ENCODE measurements at places on chromosomes 6 and 20.

- H3K4me1 ChIP-seq: peaks cover 4% of the 10 kb centered on the region
- peaks cover 2% of the 10 kb centered on the region for H3K27me3 ChIP-seq
- H3K27ac ChIP-seq: no peak overlapping the region
- no peak for DNase-seq
- H3K4me3 ChIP-seq: no peak overlapping the region
These were observed 334.9 kb downstream of the TAF4 start for GRCh38 chr20:61730631-61731362.

GRCh38 chr6:32397252-32397920, 9.6 kb downstream of the BTNL2 start:
- H3K36me3 ChIP-seq: no peaks in the 10 kb centered on the region
- H3K4me3 ChIP-seq: no peak overlapping the region
- H3K4me1 ChIP-seq: peaks cover 5% of the 10 kb centered on the region
- peaks cover 89% of the 10 kb centered on the region for H3K27me3 ChIP-seq

- H3K27ac ChIP-seq: no peak overlapping the region
- H3K27me3 ChIP-seq: no peaks in the 10 kb centered on the region
- no peaks in the 10 kb centered on the region for H3K36me3 ChIP-seq
- H3K4me1 ChIP-seq: peaks cover 16% of the 10 kb centered on the region
These were observed 110.9 kb upstream of the SSTR4 start for GRCh38 chr20:22924046-22924737.

DNA sequence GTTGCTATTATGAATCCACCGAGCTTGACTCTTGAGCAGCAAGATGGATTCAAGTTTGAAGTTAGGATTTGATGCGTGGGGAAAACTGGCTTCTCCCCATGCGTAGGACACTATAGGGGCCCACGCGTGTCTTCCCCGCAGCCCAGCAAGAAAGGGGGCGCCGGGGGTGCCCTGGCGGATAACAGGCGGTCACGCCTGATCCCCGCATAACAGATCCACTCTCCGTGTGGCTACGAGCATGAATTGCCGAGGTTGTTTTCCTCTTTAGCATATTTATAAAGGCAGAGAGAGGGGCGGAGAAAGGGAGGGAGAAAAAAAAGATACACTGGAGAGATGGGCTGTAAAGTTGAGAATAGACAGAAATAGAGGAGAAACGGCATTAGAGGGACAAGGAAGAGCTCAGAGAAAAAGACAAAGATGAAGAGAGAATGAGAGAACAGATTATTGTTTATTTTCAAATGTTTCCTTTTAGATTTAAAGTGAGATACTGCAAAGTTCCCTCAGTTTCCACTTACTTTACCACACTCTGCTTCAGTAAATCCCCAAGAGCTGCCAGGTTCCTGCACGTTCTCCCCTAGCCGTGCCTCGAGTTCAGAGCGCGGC, 32.0 kb downstream of the TFAP2A start:
- no peaks in the 10 kb centered on the region for H3K27me3 ChIP-seq
- H3K27ac ChIP-seq: no peak overlapping the region
- DNase-seq: no peak
- no peaks in the 10 kb centered on the region for H3K36me3 ChIP-seq

DNA sequence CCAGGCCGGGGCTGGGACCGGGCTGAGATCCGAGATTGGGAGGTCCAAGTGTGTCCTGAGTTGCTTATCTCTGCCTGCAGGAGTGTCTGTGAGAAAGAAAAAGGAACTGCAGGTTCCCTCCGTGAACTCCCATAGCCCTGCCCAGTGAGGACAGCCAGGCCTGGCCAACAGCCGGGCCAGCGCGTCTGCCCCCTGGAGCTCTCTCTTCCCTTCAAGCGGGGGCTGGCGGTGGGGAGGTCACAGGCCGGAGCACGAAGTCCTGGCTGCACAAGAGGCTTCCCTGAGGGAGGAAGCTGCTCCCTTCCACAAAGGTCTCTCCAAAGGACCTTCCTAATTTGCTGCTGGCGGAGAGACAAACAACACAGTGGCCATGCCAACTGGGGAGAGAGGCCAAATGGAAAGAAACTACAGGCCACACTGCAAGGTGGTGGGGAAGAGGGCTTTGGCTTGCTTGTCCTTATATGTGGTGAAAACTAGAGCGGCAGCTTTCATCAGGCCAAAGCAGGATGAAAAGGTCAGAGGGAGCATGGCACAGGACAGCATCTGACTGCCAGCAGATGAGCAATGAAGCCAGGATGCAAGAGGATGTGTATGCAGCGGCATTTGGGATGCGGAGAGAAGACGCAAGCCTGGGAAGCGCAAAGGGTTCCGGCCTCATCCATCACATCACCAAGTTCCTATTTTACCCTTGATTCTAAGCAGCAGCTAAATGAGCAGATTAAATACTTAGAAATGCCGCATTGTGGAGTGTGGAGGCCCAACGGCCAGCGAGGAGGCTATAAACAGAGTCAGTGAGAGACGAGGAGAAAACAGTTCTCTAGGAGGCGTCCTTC, 260.0 kb downstream of the ERMARD start:
- H3K27ac ChIP-seq: no peak overlapping the region
- no peaks in the 10 kb centered on the region for H3K4me1 ChIP-seq
- H3K4me3 ChIP-seq: no peak overlapping the region
- peaks cover 35% of the 10 kb centered on the region for H3K27me3 ChIP-seq
- no peak for DNase-seq
- no peaks in the 10 kb centered on the region for H3K36me3 ChIP-seq
